NCI-H82 (cell line): ENCODE measurements at places on chromosomes 11 and 22.

DNA sequence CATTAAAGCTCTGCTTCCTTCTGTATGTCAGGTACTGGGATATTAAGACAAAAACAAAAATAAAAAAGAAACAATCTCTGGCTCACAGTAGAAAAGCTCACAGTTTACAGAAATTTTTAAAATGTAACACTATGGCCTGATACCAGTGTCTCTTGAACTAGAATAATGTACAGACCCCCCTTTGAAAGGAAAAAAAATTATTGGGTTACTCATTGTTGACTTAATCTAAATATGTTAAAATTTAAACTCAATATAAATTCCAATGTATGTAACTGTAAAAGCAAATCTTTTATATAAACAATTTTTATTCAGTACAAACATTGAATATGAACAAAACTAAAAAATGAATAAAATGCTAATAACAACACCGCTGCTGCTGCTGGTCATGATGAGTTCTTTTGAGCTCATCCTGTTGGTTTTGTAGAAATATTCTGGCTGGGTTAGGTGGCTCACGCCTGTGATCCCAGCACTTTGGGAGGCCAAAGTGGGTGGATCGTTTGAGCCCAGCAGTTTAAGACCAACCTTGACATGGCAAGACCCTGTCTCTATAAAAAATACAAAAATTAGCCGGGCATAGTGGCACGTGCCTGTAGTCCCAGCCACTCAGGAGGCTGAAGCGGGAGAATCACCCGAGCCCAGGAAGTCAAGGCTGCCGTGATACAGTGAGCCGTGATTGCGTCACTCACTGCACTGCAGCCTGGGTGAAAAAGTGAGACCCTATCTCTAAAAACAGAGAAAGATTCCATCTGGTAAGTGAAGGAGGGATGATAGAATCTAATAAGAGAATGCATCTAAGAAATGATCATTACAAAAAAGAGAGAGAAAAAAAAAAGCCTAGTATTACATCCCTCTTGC, 11.8 kb upstream of the KCNE3 start:
- no peak for DNase-seq

- peak; percentile 59 for DNase-seq
These were observed 42.0 kb downstream of the PACS1 start for GRCh38 chr11:66112041-66112491.

DNA sequence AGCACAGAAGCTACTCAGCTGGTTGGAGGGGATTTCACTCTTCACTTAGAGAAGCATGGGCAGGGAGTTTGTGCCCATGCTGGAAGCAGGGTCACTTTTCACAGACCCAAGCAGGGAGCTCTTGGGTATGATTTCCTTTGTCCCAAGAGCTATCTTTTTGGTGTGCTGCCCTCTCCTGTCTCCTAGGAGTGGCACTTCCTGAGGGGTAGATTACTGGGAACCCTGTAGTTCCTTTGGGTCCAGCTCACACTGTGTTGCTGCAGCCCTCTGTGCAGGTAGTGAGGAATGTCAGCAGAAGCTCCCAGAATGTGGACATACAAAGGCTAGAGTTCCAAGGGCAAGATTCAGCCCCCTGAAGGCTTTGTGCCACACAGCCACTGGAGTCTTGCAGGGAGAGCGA, 537.1 kb upstream of the ANO3 start:
- no peak for DNase-seq

GRCh38 chr11:9716275-9717039, 52.6 kb downstream of the SWAP70 start:
- no peak for DNase-seq

DNA sequence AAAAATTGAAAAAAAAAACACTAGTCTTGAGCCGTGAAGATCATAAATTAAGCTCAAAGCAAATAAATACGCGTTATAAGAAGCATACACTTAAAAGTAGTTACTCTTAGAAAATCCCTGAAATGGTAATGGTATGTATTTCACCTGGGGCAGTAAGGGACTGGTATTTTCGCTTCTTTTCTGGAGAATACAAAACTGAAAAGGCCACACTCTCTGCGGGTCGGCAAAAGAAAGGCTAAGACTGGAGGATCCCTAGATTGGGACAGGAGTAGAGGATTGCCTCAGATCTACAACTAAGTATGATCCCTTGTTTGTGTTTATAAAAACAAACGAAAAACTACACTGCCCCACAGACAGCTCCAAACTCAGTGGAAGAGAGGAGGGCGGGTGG, 617 bp downstream of the TSG101 start:
- DNase-seq: no peak

- no peak for DNase-seq
These were observed 201.4 kb downstream of the BLID start for GRCh38 chr11:121914508-121915059.

- DNase-seq: no peak
These were observed 9.4 kb upstream of the ACRV1 start for GRCh38 chr11:125690006-125690405.

- DNase-seq: peak; percentile 65
These were observed 647 bp downstream of the SWAP70 start for GRCh38 chr11:9664276-9665171.

GRCh38 chr11:64687204-64687603, 35.8 kb downstream of the NRXN2 start:
- no peak for DNase-seq
